ENCODE measurements at places on chromosomes 4 and X. TPM values are rescaled to one million over a fixed set of nuclear protein-coding genes. Genes with fewer than 3 reads are reported as not detected.

DNA sequence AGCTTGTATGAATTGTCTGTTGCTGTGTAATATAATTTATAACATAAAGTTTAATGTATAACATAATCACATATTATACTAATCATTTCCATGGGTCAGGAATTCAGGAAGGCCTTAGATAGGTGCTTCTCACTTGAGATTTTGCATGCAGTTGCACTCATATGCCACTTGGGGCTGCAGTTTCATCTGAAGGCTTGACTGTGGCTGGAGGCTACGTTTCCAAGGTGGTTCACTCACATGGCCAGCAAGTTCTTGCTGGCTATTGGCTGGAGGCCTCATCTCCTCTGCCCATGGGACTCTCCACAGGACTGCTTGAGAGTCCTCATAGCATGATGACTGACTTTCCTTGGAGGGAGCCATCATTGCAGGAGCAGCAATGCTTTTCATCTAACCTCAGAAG lies 53.4 kb upstream of the STX18 start:
- DNase-seq, result no peak

Gene P2RY4
- 2.6 TPM for polyA plus RNA-seq

Gene UCHL1
- polyA plus RNA-seq, result 111 TPM

- peak; percentile 49 for DNase-seq
Observed at GRCh38 chrX:16807976-16808542, 21.8 kb downstream of the TXLNG start.

Gene KLF8
- polyA plus RNA-seq, result 4.4 TPM

Gene DRP2
- polyA plus RNA-seq, result 2.1 TPM

DNA sequence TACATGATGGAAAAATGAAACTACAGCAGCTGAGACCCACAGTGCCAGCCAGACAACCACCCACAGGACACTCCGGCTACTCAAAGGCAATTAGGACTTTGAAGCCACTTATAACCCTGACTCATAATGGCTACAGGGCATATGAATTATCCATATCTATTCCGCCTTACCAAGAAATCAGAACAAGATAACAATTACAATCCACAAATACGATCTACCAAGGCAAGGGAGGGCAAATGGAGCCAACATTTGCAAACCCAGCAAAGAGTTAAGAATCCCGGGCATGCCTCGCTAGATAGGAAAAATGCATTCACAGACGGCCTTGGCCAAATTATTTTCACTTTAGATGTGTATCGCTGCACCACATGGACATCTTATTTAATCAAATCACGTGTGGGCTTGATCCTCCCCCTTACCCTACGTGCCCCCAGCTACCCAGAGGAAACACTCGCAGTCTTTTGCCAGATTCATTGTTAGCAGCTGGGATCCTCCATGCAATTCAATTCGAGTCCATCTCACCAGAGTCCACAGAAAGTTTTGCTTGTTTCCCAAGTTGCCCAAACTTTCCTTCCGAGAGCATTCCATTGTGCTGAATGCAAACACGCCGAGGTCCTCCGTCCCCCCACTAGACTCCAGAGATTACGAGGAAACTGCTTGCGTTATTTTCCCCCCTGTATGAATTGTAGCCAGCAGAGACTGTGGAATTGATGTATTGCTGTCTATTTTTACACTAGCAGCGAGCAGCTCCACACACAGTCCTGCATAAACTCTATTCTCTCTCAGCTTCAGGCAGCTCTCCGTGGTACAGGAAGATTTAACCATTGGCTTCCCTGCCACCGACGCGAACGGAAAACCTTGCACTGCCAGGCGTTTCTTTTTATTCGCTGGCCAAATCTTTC lies 1.2 kb downstream of the PPARGC1A start:
- peak; percentile 67 for DNase-seq
